ENCODE measurements at places on chromosomes 3 and 15. TPM values are rescaled to one million over a fixed set of nuclear protein-coding genes. Genes with fewer than 3 reads are reported as not detected.

Gene FOXB1
- total RNA-seq = not detected

Gene PIERCE2
- total RNA-seq = not detected

Gene TEX264
- total RNA-seq = 32.8 TPM

Gene ZNF280D
- 14.6 TPM for total RNA-seq

Gene ZNF80
- not detected for total RNA-seq

Gene KBTBD13
- total RNA-seq = not detected

Gene CIDEC
- total RNA-seq = not detected

Gene ALDH1A3
- total RNA-seq = 15.7 TPM

Gene IQCB1
- total RNA-seq = 9.0 TPM

Gene RTF1
- 21.4 TPM for total RNA-seq

Gene CDHR4
- not detected for total RNA-seq

Gene GOLGA8Q
- not detected for total RNA-seq

Gene RTP4
- 1.8 TPM for total RNA-seq

Gene STRA6
- total RNA-seq = 1.5 TPM

Gene CA12
- total RNA-seq = 138 TPM

Gene CKMT1B
- total RNA-seq = 50.7 TPM

Gene GAP43
- total RNA-seq = not detected

Gene MAGI1
- total RNA-seq = 13.7 TPM

Gene SCAANT1
- total RNA-seq = not detected

Gene XRN1
- total RNA-seq = 32.6 TPM

Gene CP
- total RNA-seq = 4.5 TPM

Gene DAZL
- not detected for total RNA-seq

Gene CHRM5
- not detected for total RNA-seq

Gene FAM107A
- 4.1 TPM for total RNA-seq

Gene TIMP4
- total RNA-seq = 1.2 TPM

Gene ADGRG7
- not detected for total RNA-seq

Gene MCTP2
- 14.6 TPM for total RNA-seq

Gene P2RY13
- 0.28 TPM for total RNA-seq

Data from esophagus mucosa (tissue), 1 donor.